Left ventricle myocardium superior (tissue), 1 donor: ENCODE measurements at places on chromosomes 12 and 14.
A peak's percentile ranks its signal among the peaks of the same experiment; 100 is the strongest.

DNA sequence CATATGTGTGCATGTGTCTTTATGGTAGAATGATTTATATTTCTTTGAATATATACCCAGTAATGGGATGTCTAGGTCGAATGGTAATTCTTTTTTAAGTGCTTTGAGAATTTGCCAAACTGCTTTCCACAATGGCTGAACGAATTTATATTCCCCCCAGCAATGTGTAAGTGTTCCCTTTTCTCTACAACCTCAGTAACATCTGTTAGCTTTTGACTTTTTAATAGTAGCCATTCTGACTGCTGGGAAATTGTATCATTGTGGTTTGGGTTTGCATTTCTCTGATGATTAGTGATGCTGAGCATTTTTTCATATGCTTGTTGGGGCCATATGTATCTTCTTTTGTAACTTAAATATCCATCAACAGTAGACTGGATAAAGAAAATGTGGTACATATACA, 9.4 kb downstream of the OR6C68 start:
- no peak for DNase-seq

DNA sequence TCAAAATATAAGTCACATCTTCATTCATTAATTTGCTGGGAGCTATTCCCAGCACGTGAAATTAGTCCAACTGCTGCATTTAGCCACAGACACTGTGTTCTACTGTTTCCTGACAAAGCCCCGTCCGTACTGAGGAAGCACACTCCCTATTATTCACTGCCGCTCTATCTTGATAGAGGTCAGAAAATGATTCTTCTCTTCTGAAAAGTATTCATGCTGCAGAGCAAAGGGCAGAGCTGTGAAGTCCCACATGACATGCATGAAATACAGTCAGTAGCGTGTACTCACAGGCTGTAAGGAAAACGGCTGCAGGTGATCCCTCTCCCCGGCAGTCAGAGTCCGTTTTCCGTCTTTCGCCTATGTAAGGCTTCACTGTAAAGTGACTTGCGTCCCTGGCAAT, 302.5 kb upstream of the FKBP4 start:
- no peak for DNase-seq

GRCh38 chr12:82765971-82766705, 79.4 kb downstream of the TMTC2 start:
- no peak for DNase-seq

DNA sequence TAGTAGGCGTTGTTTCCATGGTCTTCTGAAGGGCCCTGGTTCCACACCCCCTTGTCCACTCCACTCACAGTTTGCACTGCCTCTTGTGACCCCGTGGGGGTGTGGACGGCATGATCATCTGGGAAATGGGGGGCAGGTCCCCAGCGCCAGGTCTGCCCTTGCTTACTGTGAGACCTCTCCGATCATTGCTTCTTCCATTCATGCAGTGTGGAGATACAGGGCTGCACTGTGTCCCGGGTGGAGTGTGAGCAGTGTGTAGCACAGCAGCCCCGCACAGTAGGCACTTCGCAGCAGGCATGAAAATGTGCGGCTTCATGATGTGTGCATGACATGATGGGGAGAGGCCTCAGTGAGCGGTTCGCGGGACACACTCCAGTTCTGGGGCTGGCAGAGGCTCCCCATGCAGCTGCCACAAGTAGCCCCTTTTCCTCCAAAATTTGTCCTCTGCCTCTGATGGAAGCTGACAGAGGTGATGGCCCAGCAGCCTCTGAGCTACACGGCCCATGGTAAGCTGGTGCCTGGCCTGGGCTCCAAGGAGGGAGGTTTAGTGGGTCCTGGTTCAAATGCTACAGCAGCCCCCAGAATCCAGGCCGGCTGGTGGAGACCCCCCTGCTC, 15.0 kb downstream of the RIN3 start:
- DNase-seq, result no peak

- no peak for DNase-seq
These were observed 39.1 kb downstream of the FRS2 start for GRCh38 chr12:69509308-69509736.

GRCh38 chr14:23171222-23171975, 12.1 kb downstream of the SLC7A8 start:
- DNase-seq, result no peak

DNA sequence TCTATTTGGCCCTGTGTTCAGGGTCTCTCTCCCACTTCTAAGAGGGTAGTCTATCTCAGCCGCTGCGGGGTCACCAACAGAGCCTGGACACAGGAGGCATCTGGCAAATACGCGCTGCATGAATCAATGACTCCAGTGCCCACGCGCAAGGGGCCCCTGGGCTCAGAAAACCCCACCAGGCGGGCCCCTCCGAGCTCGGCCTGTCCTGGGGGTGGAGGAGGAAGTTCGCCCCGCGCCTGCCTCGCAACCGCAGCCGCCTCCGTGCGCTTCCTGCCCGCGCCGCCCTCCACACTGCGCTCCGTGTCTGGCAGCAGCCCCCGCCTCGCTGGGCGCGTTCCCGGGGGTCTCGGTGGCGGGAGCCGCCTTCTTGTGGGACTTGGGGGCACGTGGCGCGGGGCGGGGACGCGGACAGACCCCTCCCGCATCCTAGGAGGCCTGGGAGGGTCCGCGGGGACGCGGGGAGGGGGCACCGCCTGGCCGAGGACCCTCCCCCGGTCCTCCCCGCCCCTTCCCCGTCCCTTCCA, 811 bp upstream of the FBRSL1 start:
- peak; percentile 70 for DNase-seq

GRCh38 chr14:89502966-89503365, 85.9 kb upstream of the FOXN3 start:
- no peak for DNase-seq

- DNase-seq, result no peak
These were observed 357.5 kb downstream of the FSCB start for GRCh38 chr14:44149597-44149996.

DNA sequence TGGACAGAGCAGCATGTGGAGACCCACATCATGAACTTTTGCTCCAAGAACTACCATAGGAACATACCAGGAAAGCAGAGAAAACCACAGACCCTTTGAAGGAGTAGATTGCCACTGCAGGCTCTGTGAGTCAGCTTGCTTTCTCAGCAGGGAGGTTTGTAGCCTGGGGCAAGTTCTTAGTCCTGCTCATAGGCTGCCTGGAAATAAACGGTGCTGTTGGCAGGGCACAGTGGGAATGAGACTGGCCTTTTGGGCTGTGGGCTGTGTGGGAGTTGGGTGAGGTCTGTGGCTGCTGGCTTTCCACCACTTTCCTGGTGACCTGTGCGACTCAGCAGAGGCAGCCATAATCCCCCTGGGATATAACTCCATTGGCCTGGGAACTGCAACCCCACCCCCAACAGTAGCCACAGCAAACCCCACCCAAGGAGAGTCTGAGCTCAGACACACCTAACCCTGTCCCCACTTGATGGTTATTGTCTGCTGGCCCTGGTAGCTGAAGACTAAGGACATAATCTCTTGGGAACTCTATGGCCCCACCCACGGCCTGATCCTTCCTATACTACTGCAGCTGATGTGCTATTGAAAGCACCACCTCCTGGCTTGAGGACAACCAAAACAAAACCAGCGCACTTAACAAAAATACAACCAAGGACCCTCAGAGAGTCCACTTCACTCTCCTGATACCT, 192.1 kb upstream of the GARIN6 start:
- DNase-seq, result no peak

- no peak for DNase-seq
These were observed 4.8 kb upstream of the AEBP2 start for GRCh38 chr12:19434538-19434937.

GRCh38 chr12:101902641-101903040, 25.3 kb downstream of the DRAM1 start:
- DNase-seq, result no peak

- no peak for DNase-seq
These were observed 956.0 kb upstream of the NOVA1 start for GRCh38 chr14:27553790-27554189.

- DNase-seq, result no peak
These were observed 144.9 kb downstream of the PDE3A start for GRCh38 chr12:20513189-20513588.

- no peak for DNase-seq
These were observed 161.3 kb upstream of the IFNG-AS1 start for GRCh38 chr12:67827820-67828383.

- DNase-seq, result no peak
These were observed 34.3 kb downstream of the SLC15A4 start for GRCh38 chr12:128789356-128789929.

GRCh38 chr14:59342516-59343484, 122.4 kb downstream of the GPR135 start:
- DNase-seq, result peak; percentile 63

DNA sequence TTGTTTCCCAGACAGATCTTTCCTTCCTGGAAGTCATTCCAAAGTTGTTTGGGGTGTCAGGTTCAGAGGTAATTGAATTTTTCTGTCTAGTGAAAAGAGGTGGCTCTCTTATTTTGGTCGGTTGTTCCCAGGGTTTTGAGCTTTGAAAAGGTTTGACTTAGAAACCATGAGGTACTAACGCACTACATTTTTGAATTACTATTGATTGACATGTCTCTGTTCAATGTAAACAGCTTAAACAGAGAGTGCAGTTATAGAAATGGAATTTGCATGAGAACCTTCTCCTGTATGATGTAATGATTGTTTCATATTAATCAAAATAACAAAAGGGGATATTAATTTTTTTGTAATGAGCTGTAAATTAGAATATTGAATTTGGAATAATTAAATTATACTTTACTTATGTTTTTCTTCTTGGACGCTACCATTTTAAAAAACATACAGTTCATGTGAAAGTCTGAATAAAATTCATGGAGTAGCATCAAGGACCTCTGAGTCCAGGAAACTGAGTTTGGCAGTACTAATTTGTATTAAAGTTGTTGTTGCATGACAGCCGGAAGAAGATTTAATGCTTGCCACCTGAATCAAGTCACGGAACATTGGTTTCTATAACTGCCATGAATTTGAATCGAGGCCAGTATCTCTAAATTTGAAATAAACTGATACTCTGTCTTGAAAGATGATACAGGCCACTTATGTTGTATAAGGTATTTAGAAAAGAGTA, 41.7 kb downstream of the NPAS3 start:
- no peak for DNase-seq

- no peak for DNase-seq
These were observed 5.2 kb downstream of the SMIM41 start for GRCh38 chr12:52084491-52085231.

GRCh38 chr12:54142114-54142475, 46.7 kb downstream of the SMUG1 start:
- DNase-seq, result no peak

GRCh38 chr12:58887068-58887467, 33.2 kb downstream of the LRIG3 start:
- no peak for DNase-seq

- DNase-seq, result no peak
These were observed 13.5 kb upstream of the DCP1B start for GRCh38 chr12:2017546-2018337.

- peak; percentile 69 for DNase-seq
These were observed 485 bp downstream of the PELI2 start for GRCh38 chr14:56118611-56119181.

DNA sequence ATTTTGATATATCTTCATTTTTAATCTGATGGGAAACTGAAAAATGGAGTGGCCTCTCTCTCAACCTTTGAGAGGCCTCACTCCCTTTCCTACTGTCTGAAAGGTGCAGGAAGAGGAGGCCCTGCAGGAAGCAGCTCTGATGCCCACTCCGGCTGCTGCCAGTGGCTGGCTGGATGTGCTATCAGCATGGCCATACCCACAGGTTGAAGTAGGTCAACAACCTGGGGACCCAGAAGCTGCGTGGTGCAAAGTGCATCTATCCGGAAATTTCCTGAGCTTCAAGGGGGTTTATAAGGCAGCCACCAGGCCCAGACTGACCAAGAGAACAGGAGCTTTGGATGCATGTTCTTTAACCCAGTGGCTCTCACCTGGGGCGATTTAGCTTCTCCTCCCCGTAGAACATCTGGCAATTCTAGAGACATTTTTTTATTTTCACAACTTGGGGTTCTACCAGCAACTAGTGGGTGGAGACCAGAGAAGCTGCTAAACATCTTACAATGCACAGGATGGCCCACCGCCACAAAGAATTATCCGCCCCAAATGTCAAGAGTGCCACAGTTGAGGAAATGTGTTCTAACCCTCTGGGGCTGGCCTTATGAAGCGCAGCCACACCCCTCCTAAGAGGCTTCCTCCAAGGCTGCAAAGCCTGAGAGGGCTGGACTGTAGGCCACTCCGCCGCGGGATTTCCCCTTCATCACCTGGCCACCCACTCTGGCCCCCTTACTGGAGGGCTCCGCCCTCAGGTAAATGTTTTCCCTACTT, 8.2 kb upstream of the BATF start:
- DNase-seq, result no peak

DNA sequence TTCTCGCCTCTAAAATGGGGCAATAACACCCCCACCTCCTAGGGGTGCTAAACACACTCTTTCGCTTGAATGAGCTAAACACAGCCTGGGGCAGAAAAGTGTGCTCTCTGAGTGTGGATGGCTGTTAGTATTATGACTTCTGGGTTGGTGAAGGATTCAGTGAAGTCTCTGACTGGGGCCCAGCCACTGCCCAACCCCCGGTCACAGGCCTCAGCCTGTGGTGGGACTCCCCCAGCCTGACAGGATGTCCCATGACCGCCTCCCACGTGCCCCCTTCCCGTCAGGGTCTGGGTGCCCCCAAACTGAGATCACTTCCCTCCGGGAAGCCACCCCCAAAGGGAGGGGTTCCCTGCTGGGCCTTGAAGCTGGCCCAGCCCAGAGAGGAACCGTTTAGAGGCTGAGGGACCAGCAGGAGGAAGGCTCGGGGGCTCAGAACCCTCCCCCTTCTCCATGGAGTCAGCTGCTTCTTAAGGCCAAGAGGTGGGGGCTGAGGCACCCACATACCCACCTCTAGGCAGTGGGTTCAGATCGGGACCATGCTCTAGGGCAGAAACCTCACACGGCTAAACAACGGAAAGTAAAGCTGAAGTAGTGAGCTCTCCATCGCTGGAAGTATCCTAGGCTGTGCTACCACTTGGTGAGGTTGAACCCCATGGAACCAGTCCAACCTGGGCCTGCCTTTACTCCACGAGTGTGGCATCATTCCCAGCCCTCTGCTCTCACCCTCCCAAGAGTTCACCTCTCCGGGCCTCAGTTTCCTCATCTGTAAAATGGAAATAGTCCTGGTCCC, 13.8 kb downstream of the DTX1 start:
- peak; percentile 56 for DNase-seq

- DNase-seq, result no peak
These were observed 4.7 kb upstream of the KRT77 start for GRCh38 chr12:52708010-52708409.
